ENCODE measurements at places on chromosomes 16 and 17.

DNA sequence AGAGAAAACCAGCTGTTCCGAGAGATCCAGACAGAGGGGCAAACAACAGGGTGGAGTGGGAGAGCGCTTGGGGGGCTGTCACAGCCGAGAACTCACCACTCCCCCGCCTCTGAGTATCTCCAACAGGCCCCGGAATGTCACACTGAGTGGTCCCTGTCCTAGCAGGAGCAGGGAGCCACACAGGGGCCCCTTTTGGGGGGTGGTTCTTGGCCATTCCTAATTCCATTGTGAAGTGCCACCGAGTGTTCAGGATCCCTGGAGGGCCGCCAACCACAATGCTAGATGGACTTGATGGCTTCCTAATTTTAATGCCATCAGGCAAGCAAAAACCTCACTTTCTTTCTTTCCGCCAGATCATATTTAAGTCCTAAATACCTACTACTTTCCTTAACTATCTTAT lies 16.8 kb downstream of the ABCA3 start:
- DNase-seq = no peak

- DNase-seq = no peak
Observed at GRCh38 chr16:72443809-72444208, 271.9 kb upstream of the PMFBP1 start.

DNA sequence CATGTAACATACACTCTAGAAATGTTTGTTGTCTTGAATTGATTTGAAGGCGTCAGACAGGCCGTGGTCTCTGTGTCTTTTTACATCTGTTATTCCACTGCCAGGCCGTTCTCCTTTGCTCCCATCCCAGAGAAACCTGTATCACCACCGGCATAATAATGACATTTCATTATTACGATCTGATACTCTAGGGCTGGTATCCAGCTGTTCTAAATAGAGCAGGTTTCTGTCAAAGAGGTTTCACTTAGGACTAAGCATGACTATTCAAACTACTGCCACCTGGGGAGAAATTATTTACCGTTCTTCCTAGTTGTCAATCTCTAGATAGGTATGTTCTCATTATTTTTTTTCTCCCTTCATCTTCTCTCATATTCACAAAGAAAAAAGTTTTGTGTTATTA lies 1016.2 kb upstream of the EEF2KMT start:
- no peak for DNase-seq

GRCh38 chr17:72518753-72519597 lies 398.2 kb downstream of the SOX9 start:
- DNase-seq = no peak

DNA sequence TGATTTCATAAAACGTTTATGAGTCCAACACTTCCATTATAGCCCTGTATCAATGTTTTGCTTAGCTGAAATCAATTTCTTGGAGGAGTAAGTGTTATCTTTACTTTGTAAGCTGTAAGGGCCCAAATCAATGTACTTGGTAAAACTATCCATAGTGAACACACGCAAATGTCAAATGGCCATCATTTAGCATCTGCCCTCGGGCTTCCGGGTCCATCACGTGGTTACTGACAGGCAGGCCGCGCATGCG lies 687 bp upstream of the NARF start:
- DNase-seq = no peak

- DNase-seq = no peak
Observed at GRCh38 chr17:72222661-72223380, 102.0 kb downstream of the SOX9 start.

- DNase-seq = peak; percentile 92
Observed at GRCh38 chr16:88649924-88650748, 717 bp downstream of the CYBA start.

GRCh38 chr17:56319531-56319930 lies 166.3 kb downstream of the ANKFN1 start:
- DNase-seq = peak; percentile 76

DNA sequence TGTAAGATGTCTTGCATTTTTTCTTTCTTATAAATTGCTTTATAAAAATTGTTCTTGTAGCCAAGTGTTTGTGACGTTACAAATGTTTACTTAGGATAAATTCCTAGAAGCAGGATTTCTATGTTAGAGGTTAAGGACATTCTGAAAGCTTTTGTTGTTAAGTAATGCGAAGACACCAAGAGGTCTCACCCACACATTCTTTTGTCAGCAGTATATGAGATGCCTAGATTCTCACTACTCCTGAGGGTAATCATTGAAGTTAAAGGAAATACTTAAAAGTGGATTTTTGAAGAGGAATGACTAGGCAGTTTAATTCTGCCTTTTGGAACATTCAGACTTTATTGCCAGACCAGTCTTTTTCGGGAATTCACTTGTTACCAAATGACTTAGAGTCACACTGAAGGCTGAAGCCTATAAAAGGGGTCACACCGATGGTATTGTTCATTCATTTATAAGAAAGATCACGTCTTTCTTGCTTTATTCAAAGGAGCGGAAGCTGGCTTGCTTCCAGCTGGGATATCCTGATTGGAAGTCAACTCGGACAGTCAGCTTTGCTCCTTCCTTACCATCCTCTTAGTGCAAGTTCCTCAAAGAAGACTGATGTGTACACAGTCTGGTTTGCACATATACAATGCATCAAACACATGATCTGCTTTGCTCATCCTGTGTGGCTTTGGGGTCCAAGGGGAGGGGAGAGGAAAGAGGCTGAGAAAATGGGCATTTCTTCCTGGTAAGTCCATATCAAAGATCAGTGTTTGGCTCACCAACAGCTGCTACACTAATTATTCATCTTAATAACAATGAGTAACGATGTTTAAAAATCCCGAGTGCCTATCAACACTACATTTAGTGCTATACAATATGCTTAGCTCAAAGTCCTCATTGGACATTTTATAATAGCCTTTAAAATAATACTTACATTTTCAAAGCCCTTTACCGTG lies 160.0 kb downstream of the MAP2K6 start:
- no peak for DNase-seq

GRCh38 chr16:16108759-16109158 lies 114.5 kb downstream of the ABCC6 start:
- DNase-seq = no peak

- peak; percentile 97 for DNase-seq
Observed at GRCh38 chr16:47565454-47565853, 104.3 kb downstream of the PHKB start.

DNA sequence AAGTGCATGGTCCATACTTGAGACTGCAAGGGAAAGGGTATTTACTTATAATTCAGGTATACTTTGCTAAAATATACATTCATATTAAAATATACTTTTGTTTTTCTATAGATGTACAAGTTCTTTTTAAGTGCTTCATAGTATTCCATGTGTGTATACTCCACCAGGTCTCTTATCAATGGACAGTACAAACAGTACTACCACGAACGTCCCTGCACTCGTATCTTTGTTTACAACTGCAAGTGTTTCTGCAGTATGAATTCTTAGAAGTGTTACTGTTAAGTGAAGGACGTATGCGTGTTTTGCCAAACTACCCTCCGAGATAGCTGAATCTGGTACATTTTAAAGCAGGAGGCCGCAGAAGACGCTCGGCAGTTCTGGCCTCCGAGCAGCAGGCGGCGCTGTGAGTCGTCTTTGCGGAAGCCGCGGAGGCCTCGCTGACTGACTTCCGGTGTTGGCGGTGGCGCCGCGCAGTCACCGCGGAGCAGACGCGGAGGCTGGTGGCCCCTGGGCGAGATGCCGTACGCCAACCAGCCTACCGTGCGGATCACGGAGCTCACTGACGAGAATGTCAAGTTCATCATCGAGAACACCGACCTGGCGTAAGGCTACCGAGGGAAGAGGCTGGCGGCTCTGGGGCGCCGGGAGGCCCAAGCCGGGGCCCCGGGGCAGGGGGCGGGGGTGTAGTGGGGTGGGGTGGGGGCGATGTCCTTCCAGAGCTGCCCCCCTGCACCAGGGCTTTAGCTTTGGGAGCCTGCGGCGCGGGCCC lies at the start of gene POLR2C:
Gene POLR2C (plus strand): TSS at position 471 of the 769 bp plus-strand sequence. CDS start 46 bp downstream, at position 517.
- peak; percentile 91 for DNase-seq

- peak; percentile 71 for DNase-seq
Observed at GRCh38 chr17:81050645-81051625, 16.0 kb downstream of the BAIAP2 start.

DNA sequence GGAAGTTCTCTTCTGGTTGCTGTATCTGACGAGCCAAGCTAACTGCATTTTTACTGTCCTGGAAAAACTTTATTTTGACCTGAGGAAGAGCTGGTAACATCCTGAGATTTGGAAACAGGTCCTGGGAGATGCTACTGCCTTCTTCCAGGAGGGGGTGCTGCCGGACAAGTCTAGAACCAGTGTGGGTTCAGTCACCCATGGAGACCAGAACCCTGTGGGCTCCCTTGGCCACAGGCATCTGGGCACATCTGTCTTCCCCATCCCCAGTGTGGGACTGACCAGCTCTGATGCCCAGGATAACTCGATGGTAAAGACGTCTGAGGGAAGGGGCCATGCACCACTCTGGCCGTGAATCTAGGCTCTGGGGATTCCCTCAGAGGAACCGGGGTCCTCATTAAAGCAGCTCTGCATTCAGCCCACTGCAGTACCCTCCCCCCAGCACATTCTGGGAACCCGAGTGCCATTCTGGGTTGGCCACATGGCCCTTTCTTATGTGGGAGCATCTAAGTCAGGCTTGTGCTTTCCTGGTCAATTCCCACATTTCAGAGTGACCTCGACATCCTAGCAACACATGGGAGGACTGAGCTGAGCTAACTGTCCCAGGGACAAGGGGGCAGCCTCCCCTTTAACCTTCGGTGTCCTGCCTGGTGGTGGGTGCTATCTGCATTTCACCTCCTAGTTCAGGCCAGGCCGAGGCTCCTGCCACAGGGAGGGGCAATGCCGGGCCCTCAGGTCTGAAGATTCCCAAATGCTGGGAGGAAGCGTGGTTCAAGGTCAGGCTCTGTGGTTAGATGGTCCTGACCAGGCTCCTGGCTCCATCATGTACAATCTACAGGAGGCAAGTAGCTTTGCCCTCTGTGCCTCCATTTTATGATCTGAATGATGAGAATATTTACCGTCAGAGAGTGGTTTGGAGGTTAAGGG lies 6.4 kb downstream of the C16orf86 start:
- peak; percentile 75 for DNase-seq

DNA sequence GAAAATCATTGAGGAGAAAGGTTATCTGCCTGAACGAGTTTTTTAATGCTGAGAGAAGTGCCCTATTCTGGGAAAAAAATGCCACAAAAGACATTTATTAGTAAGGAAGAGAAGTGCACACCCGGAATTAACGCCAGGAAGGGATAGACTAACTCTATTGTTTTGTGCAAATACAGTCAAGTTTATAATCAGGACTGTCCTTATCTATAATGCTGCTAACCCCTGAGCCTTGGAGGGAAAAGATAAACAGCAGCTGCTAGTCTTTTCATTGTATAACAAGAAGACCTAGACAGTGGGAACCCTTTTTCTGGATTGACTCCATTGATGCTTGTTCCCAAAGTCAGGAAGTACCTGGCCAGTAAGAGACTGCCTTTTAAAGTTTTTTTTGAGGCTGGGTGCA lies 26.5 kb downstream of the BCAS3 start:
- no peak for DNase-seq

GRCh38 chr17:2782055-2782454 lies 14.2 kb upstream of the RAP1GAP2 start:
- DNase-seq = peak; percentile 24

GRCh38 chr17:64073771-64074703 lies 53.6 kb upstream of the ICAM2 start:
- DNase-seq = peak; percentile 75

GRCh38 chr17:56974055-56974454 lies 3.9 kb upstream of the SCPEP1 start:
- DNase-seq = no peak

DNA sequence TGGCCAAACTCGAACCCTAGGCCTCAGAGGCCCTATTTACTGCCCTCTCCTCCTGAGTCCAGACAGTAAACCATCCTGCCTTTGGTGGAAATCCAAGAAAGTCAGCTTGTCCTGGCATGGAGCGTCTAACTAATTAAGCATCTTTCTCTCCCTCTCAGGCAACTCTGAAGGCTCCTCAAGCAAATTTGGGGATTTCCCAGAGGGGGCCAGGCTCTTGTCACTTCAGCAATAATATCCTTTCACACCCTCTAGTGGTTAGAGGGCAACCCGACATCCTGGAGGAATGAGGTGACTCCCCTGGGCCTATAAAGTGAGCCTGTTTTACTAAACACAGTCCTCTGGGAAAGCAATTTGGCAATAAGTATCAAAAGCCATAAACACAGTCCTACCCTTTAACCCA lies 60.4 kb downstream of the NOG start:
- peak; percentile 86 for DNase-seq

DNA sequence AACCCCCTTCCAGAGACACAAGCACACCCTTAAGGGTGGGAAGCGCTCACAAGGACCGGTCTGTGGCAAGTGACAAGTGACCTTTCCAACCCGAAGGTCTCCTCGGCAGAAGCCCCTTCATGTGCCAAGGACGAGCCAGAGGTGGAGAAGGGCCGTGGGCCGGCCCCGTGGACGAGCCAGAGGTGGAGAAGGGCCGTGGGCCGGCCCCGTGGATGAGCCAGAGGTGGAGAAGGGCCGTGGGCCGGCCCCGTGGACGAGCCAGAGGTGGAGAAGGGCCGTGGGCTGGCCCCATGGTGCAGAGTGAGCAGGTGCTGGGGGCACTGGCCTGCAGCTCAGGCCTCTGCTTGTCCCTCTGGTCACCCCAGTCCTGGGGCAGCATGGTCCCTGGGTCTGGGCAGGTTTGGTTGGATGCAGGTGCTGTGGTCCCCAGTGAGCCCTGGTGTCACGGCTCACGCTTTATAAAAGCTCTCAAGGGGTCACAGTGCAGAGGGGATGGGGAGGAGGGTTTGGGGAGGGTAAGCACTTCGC lies 45.6 kb downstream of the CBFA2T3 start:
- no peak for DNase-seq

DNA sequence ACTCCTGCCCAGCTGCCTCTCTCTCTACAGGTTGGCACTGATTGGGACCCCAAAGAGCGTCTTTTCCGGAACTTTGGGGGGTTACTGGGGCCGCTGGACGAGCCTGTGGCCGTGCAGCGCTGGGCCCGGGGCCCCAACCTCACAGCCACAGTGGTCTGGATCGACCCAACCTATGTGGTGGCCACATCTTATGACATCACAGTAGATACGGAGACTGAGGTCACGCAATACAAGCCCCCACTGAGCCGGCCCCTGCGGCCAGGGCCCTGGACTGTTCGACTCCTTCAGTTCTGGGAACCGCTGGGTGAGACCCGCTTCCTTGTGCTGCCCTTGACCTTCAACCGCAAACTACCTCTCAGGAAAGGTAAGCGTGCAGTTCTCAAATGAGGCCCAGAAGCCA lies 12.3 kb downstream of the XYLT2 start:
- no peak for DNase-seq

DNA sequence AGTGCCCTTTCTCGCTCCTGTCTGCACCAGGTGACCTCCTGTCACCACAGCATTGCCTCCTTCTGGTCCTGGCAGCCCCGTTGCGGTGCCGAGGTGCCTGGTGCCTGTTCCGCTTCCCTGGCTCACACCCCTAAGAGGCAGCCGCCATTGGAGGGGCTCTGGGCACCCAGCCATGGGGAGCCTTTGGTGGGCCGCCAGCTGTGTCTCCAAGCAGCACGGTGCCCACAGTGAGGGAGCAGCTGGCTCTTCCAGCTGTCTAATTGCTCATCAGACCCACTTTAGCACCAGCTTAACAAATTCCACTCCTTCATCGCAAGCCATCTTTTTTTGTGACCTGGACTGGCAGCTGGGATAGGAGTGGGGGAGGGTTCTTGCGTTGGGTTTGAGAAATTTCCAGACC lies 276.1 kb downstream of the SNX29 start:
- DNase-seq = no peak

- no peak for DNase-seq
Observed at GRCh38 chr16:15885560-15886001, 2.8 kb downstream of the CEP20 start.

Data from NB4 (cell line).